ENCODE measurements at places on chromosomes 11 and 22.

GRCh38 chr11:122044086-122044485 lies 71.9 kb downstream of the BLID start:
- DNase-seq = no peak

GRCh38 chr11:64924910-64925284 lies 408 bp downstream of the PPP2R5B start:
- no peak for DNase-seq

GRCh38 chr11:86916330-86916729 lies 38.9 kb downstream of the FZD4 start:
- peak; percentile 49 for DNase-seq

- peak; percentile 94 for DNase-seq
These were observed at the start of gene SLC2A11 for GRCh38 chr22:23857606-23858483. SLC2A11 (plus strand) TSS chr22:23857875; CDS start chr22:23858000, 125 bp downstream.

- no peak for DNase-seq
These were observed 13.2 kb upstream of the TMPRSS6 start for GRCh38 chr22:37122598-37123180.

GRCh38 chr11:33448461-33449130 lies 191.4 kb downstream of the HIPK3 start:
- no peak for DNase-seq

DNA sequence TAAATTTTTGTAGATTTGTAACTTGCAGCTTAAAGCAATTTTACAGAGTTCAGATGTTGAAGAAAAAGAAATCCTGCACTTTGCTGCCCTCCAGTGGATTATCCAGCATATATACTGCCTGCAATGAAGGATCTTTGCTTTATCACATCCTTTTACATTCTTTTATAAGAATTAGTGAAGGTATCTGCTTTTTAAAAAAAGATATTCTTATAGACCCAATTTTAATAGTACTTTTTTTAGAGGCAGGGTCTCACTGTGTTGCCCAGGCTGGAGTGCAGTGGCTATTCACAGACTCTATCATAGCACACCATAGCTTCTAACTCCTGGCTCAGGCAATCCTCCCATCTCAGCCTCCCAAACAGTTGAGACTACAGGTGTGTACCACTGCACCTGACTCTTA lies 60.7 kb downstream of the TTC17 start:
- DNase-seq = no peak

DNA sequence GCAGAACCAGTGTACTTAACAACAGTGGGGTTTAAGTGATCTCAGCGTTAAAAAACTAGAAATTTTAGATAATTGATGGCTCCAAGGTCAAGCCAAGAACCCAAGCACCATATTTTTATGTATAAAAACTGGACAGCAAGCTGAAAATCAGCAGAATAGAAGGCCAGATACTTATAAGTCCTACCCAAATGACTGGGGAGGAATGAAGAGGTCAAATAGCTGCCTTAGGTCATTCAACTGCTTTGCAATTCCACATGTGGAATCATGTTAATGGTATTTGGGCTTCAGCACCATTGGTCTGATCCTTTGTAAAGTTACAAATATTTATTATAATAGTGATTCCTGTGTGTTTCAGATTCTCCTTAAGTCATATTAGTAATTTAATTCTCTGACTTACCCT lies 108.4 kb downstream of the FAT3 start:
- no peak for DNase-seq

- no peak for DNase-seq
These were observed 75.8 kb downstream of the RAB30 start for GRCh38 chr11:82995754-82996398.

Measured in H54 (cell line).